Stimulated activated CD4-positive, alpha-beta T cell treated with anti-CD3 and anti-CD28 coated beads, Interleukin-4, amount 100 ng/mL, for 1 hour (primary cell): ENCODE measurements at places on chromosomes 4 and X.

DNA sequence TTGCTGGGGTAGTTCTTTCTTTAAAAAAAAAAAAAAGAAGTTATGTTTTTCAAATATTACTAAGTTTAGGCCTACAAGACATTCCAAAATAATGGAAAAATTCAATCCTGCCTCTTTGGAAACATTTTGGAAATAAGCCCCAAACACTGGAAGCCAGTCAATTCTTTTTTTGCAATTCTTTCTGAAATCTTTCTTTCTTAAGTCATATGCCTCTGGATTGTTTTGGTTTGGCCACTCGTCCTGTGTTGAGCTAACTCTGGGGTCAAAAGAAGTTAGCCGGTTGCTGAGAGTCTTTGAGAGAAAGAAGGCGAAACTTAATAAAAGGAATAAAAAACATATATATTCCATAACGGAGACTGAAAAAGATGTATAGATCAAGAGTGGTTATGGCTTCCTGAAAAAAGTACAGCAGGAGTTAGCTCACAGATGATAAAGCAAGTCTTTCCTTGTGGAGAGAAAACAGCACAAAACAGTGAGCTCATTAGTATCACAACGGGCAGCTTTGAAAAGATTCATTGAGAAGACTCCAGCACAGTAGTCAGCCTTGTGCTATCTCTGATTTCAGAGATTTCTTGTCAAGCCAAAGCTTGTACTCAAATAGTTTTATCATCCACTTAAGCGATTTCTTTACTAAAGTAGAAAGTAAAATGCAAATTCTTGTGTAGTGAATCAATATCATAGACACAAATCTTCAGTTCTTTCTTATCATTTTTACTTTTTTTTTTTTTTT lies 64.8 kb downstream of the PLS3 start:
- DNase-seq, result no peak

DNA sequence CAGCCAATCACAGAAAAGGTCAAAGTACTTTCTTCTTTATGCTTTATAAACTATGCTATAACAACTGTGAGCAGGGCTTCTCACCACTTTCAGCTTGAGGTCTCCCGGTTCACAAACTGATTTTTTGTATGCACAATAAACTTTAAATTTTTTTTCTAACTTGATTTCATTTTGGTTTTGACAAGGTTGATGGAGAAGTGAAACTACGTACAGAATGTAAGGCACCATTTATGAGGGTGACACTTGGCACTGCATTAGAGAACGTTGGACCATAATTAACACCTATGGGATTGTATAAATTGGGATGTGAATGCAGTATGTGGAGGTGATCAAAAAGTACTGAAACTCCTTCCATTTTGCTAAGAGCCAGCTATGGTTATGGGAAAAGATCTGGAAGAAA lies 857.9 kb upstream of the HTR2C start:
- DNase-seq, result no peak

- no peak for DNase-seq
Observed at GRCh38 chr4:89042055-89042454, 14.9 kb downstream of the FAM13A start.

DNA sequence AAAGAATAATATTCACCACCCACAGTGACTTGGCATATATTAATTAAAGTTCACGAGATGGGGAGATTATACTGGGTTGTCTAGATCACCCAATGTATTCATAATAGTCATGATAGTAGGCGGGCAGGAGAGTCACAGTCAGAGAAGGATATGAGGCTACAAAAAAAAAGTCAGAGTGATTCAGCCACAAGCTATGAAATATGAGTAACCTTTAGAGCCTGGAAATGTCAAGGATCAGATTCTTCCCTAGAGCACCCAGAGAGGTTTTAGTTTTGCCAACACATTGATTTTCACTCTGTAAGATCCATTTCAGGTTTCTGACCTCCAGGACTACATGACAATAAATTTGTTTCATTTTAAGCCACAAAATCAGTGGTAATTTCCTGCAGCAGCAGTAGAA lies 501.9 kb downstream of the GABRG1 start:
- DNase-seq, result no peak

DNA sequence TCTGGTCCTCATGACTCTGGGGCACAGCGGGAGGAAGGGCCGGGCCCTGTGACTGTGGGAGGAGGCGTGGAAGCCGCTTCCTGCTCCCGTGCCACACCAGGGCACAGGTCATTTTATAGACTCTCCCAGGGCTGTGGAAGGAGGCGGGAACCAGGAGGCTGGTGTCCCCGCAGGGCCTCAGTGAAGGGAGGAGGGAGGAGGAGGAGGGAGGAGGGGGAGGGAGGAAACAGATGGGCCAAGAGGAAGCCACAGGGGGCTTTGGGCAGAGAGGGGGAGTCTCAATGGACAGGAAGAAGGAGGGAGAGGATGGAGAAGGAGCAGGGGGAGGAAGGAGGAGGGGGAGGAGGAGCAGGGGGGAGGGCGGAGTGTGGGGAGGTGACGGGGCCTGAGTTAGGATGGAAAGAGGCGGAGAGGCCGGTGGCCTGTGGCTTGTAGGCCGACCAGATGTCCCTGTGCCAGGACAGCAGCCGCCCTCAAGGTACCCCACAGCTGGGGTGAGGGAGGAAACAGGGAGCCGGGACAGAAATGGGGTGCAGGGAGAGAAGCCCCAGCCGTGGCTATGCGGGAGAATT lies 6.2 kb upstream of the PLCXD1 start:
- no peak for DNase-seq

- DNase-seq, result no peak
Observed at GRCh38 chrX:24988314-24988713, 27.5 kb downstream of the ARX start.

DNA sequence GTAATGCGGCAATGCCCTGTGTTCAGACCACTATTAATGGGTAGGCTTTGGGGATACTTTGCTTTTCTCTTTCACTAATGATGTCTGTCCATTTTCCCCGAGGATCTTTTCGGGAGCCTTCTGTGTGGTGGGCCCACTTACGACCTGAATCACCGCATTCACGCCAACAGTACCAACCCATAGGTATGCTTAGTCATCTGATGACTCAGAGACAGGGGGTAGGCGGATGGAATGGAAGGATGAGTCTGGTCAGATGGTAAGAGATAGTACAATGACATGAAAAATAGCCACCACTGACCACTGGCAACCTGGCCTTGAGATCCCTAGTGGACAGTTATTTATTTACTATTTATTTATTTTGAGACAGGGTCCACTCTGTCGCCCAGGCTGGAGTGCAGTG lies 76.0 kb upstream of the DHRSX start:
- DNase-seq, result no peak

- no peak for DNase-seq
Observed at GRCh38 chr4:89338206-89338605, 30.6 kb upstream of the GPRIN3 start.

- DNase-seq, result no peak
Observed at GRCh38 chr4:6227412-6228157, 27.2 kb upstream of the JAKMIP1 start.

DNA sequence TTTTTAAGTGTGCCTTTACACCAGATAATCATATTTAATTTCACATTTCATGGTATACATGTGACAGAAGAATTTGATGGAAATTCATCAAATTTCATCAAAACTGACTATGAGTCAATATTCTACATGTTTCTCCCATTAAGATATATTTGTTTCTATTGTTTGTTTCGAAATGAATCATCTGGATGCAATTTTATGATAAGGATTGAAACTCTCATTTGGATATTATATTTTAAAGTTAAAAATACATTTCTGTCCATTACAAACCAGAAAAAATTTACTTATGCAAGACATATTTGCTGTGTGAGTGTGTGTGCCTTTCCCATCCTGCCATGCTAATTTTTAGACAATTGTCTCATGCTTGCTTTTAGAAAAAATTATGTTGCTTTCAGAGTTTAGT lies 52.2 kb downstream of the SULT1B1 start:
- no peak for DNase-seq

DNA sequence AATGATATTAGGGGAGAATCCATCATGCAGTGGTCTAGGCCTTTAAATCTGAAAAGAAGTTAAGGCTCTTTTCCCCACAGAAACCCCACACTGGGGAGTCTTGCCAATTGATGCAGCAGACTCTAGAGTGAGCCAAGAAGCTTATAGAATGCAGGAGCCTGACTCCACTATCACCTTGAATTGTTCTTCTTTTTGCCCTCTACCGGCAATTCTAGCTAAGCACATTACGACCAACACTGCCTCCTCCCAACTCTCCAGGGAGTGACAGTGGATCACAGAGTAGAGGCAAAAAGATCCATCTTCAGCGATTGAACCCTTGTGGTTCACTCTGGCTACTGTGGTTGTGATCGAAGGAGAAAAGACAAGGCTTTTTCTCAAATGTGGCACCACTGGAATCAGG lies 331.5 kb downstream of the NKX6-1 start:
- DNase-seq, result no peak

GRCh38 chr4:21134994-21135393 lies 434.7 kb downstream of the PACRGL start:
- no peak for DNase-seq

GRCh38 chrX:16839852-16840460 lies 30.2 kb downstream of the RBBP7 start:
- no peak for DNase-seq

DNA sequence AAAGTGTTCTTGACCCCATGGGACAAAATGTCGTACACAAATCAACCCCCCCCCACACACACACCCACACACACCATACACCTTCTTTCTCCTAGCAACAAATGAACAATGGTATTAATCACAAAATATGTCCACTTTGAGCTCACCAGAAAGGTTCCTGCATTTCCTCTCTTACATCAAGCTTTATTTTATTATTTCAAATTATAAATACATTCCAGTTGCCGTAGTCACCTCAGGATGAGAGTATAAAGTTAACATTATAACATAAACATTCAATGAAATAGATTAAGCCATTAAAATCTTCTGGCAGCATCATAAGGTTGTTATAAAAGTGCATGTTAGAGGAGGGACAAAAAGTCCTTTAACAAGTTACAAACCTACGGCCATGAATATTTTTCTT lies 7.3 kb downstream of the XK start:
- no peak for DNase-seq

DNA sequence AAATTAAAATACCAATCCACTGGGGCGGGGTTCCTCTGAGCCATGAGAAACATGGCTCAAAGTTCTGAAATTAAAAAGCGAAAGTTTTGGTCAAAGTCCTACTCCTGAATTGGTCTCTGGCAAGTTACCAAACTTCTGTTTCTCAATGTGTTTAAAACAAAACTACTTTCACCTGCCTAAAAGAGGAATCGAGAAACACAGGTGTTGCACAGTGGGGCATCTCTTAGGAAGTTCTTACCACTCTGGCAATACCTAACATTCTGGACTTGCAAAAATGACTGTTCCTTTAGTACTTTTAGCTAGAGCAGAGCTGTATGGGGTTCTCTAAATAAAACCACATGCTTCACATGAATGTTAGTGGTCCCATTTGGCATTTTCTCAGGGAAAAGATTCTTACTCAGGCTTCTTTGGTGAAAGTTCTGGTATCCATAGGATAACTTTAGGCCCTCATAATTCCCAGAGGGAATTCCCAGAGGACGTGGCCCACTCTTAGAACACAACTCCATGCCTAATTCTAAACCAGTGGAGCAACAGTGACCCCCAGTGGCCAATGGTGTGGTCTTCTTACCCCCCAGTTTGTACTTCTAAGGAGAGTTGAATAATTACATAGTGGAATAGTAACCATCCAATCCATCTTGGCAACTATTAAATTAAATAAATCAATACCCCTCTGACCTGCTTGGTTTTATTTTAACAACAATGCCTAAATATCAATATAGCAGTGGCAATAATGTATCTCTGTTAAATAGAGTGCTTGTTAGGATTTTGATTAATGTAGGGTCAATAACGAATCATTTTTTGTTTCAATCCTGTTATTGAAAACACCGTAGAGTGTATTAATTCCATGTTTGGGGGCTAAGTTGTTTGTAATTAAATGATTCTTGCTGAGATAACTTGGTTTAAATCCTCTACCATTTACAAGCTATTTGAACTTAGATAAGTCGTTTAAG lies 21.9 kb downstream of the BMP3 start:
- peak; percentile 44 for DNase-seq

DNA sequence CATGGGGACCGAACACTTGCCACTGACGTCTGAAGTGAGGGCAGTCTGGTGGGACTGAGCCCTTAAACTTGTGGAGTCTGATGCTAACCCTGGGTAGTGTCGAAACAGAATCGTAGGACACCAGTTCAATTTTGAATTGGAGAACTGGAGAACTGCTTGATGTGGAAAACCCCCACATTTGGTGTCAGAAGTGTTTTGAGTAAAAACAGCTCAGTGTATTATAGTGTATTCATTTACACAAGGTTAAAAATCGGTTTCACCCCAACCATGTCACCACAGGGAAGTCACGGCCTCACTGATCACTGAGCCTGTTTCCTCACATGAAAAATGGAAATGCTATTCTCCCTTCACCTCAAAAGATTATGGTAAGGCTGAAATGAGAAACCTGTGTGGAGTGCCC lies 21.9 kb downstream of the PIN4 start:
- no peak for DNase-seq
